ENCODE measurements at places on chromosomes 1 and 21. TPM values are rescaled to one million over a fixed set of nuclear protein-coding genes. Genes with fewer than 3 reads are reported as not detected.

Gene DMBX1
- not detected for total RNA-seq

Gene TLR5
- total RNA-seq: 1.4 TPM

Gene CYP4A11
- not detected for total RNA-seq

Gene OVAAL
- total RNA-seq: not detected

Gene GNPAT
- total RNA-seq: 60.1 TPM

GRCh38 chr1:9099555-9099954, 29.3 kb downstream of the GPR157 start:
- no peak overlapping the region for H3K4me3 ChIP-seq
- no peaks in the 10 kb centered on the region for H3K27me3 ChIP-seq
- no peak overlapping the region for H3K27ac ChIP-seq
- no peak for DNase-seq
- no peaks in the 10 kb centered on the region for H3K36me3 ChIP-seq

DNA sequence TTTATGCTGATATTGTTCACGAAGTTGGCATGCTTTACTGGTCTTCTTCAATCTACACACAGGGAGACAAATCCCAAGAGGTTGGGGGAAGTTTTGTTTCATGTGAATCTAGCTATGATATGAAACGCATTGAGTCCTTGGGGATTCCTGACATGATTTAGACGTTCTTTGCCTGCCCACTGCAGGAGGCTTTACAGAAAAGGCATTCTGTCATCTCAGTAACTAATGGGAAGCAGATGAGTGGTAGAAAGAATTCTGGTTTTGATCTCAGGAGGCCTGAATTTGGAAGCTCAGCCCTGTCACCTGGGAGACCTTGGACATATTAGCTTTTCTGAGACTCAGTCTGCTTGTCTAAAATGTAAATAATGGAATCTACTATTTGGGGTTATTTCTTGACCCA, 383.0 kb upstream of the NFIA start:
- DNase-seq: no peak
- H3K36me3 ChIP-seq: no peaks in the 10 kb centered on the region
- H3K4me1 ChIP-seq: no peaks in the 10 kb centered on the region

- H3K27me3 ChIP-seq: peaks cover 42% of the 10 kb centered on the region
- no peak overlapping the region for H3K4me3 ChIP-seq
- no peak for DNase-seq
These were observed 2.2 kb downstream of the IGSF9 start for GRCh38 chr1:159943278-159943640.

GRCh38 chr1:28127617-28128257, 39.3 kb upstream of the EYA3 start:
- no peaks in the 10 kb centered on the region for H3K36me3 ChIP-seq
- DNase-seq: no peak
- no peak overlapping the region for H3K27ac ChIP-seq
- peaks cover 40% of the 10 kb centered on the region for H3K27me3 ChIP-seq

GRCh38 chr1:13892671-13893325, 192.8 kb downstream of the PRDM2 start:
- no peak overlapping the region for H3K4me3 ChIP-seq
- peaks cover 40% of the 10 kb centered on the region for H3K27me3 ChIP-seq
- H3K36me3 ChIP-seq: no peaks in the 10 kb centered on the region

GRCh38 chr1:162175379-162176081, 106.0 kb downstream of the NOS1AP start:
- H3K36me3 ChIP-seq: no peaks in the 10 kb centered on the region
- H3K4me1 ChIP-seq: no peaks in the 10 kb centered on the region
- no peak for DNase-seq
- H3K27me3 ChIP-seq: peaks cover 7% of the 10 kb centered on the region
- no peak overlapping the region for H3K27ac ChIP-seq

DNA sequence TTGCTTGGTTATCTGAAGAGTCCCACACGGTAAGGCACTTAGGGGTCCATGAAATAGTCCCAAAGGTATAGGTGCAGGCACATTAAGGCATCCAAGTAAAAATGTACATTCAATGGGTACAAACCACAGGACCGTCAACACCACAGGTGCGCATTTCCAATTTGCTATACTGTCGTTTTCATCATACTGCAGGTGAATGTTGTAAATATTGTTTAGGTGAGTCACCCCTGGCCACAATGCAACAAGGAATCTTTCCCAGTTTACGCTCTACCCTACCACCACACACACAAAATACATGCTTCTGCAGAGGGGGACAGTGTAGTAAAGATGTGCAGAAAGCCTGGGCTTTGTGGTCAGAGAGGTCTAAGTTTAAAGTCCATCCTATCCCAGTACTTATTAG, 13.7 kb downstream of the CADM3 start:
- H3K4me3 ChIP-seq: no peak overlapping the region
- DNase-seq: no peak
- H3K27ac ChIP-seq: no peak overlapping the region
- H3K4me1 ChIP-seq: peaks cover 11% of the 10 kb centered on the region
- peaks cover 85% of the 10 kb centered on the region for H3K27me3 ChIP-seq
